ENCODE measurements at places on chromosomes 12 and 14.

DNA sequence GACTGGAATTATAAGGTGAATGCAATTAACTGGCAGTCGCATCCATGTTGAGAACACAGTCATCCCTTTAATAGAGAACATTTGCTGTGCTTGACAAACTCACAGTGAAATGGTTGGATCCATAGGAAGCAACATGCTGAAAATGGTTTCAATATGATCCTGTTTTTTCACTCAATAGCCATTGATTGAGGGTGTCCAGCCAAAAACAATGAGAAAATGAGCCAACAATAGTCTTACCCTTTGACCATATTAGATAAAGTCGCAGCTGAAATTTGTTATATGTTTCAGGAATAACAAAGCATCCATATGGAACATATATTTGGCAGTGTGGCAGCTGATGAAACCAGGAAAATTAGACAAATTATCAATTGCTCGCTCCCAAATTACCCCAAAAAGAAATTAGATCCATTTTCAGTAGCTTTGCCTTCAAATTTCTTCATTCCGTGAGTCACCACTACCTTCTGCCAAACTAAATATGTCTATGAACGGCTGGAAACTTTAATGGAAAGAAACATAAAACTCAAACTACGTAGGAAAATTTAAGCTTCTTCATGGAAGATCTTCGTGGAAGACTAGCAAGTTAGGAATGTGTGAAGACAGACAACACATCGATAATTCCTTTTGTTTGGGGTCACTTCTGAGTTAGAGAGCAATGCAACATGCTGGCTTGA, 17.4 kb downstream of the IGF1 start:
- no peak for DNase-seq

DNA sequence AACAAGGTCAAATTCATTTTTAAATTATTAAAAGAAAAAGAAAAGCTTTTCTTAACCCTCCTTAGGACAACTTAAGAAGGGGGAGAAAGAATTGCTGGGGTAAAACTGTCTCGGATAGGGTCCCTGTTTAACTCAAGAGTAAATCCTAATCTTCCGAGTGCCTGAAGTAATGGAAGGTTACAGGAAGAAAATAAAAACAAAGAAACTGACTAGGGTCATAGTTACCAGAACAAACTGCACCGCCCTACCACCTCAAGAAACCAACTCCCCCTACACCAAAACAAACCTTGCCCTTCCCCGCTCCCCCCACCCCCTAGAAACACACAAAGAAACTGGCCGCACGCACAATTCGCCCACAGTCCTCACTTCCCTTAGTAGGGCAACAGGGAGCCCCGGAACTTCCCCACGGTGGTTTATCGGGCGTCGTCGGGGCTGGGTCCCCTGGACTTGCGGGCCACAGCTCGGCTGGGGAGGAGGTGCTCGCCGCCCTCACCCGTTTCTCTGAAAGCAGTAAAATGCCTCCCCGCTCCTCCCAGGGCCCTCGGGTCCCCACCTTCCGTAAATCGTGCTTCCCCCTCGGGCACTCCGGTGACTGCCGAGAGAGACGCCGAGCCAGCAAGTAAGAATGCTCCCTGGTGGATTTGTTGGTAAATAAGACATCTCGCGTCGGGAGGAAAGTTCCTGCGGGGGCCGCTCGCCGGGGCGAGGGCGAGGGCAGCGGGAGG, 2.4 kb downstream of the SINHCAF start:
- peak; percentile 38 for DNase-seq

DNA sequence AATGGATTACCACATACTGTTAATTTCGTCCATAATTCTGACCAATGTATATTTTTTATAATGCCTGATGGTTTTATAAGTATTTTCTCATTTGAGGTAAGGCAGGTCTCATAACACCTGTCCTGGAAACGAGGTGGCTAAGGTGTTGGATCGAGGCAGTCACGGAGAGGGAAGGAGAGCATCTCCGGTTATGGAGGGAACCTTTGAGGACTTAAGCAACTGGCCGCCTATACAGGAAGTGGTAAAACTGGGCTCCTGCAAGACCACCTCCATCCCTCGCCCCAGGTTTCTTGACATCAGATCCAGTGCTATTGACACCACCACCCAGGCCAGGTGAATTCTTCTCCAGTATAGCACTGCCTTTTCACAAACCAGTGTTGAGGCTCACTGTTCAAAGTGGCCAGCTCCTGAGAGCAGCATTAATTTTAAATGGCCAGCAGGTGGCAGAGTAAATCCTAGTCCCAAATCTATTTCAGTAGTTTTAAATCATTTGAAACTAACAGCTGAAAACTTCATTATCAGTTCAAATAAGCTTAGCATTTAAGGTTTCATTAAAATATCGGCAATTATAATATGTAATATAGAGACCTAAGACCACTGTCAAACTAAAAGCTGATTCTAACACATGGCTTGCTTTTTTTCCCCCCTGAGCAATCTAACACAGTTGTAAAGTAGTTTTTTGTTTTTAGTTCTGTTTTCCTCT, 100.8 kb downstream of the PPM1A start:
- peak; percentile 26 for DNase-seq

DNA sequence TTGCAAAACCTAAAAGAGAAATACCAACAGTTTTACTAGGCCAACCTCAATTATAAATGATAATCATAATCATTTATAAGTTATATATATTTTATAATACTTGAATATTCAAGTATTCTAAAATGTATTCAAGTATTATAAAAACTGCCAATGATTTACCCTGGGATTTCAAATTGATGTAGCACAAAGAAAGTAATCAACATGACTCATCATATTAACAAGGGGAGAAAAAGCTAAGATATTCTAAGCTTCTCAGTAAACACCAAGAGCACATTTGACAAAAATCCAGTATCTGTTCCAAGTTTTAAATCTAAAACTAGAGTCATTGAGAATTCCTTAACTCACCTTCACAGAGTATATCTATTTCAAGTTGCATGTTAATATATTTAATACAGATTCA, 56.1 kb downstream of the CAPZA3 start:
- DNase-seq, result no peak

- DNase-seq, result no peak
Measured at GRCh38 chr12:5889381-5890047, 55.5 kb downstream of the ANO2 start.

Measured in heart right ventricle (tissue), 16 donors.